Stimulated activated CD4-positive, alpha-beta T cell treated with anti-CD3 and anti-CD28 coated beads, Interleukin-15, amount 100 ng/mL, for 48 hours (primary cell): ENCODE measurements at places on chromosomes 13 and 19.

DNA sequence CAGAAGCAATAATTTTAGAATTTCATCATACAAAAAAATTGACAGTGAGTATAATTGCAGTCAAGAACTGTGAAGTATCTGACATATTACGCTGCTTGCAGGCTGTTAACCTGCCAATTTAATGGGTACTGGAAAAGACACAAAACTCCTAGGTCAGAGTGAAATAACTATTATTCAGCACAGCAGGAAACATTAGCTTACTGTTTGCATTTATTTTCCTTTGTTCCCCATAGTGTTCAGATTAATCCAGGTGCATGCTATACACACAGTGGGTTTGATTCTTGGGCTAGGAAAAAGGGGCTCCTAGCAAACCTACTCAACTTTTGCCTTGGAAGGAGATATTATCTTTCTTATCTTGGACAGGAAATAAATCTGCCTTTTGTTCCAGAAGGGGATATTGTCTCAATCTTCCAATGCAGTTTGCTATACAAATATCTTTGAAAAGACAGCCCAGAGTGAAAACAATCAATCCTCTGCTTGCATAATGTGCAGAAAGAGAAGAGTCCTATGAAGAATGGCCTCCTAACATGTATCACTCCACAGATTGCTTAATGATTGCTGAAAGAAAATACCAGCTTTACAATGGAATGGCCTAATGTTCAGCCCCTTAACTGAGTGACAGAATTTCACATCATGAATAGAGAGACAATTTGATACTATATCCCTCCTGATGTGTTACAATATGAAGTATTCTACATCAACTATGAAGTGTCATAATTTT, 443.4 kb downstream of the TBC1D4 start:
- no peak for DNase-seq

DNA sequence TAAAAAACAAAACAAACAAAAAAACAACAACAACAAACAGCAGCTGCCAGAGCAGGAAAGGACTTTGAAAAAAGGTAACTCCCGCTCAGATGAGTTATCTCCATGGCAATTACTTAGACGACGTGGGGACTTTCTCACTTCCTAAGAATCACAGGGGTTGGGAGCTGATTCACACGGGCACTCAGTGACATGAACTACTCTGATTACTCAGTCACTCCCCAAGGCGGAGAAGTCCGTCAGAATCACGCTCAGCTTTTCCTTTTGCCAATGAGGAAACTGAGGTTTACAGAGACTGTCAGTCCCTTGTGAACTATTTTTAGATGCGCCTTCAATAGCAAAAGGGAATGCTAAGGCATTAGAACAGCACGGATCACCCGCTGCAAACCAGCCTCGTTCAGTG, 32.3 kb upstream of the MATK start:
- peak; percentile 55 for DNase-seq

DNA sequence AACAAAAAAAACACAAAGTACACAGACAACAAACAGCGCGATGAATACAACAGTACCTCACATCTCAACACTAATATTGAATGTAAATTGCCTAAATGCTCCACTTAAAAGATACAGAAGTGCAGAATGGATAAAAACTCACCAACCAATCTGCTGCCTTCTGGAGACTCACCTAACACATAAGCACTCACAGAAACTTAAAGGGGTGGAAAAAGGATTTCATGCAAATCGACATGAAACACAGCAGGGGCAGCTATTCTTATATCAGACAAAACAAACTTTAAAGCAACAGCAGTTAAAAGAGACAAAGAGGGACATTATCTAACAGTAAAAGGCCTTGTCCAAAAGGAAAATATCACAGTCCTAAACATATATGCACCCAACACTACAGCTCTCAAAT, 209.5 kb downstream of the ABCC4 start:
- DNase-seq: no peak

GRCh38 chr19:3516675-3517207, 10.6 kb downstream of the FZR1 start:
- DNase-seq: no peak

GRCh38 chr19:17706750-17707181, 12.5 kb upstream of the MAP1S start:
- DNase-seq: no peak

DNA sequence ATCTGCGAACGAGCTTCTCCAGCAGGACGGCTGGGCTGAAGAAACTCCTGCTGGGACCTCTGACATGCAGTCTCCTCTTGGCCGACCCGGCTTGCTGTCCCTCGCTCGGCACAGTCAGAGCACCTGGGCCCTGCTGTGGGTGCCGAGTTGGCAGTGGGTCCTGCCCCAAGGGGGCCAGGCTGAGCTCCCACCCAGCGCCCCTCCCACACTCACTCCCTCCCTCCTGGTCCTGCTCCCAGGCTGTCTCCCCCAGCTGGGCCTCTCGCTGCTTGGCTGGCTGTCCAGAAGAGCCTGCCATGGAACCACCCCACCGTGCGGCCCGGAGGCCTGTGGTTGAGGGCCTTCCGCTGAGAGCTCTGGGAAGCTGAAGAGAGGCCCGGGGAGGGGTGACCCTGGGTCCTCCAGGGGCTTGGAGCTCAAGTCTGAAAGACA, 6.0 kb downstream of the AKT2 start:
- DNase-seq: no peak

DNA sequence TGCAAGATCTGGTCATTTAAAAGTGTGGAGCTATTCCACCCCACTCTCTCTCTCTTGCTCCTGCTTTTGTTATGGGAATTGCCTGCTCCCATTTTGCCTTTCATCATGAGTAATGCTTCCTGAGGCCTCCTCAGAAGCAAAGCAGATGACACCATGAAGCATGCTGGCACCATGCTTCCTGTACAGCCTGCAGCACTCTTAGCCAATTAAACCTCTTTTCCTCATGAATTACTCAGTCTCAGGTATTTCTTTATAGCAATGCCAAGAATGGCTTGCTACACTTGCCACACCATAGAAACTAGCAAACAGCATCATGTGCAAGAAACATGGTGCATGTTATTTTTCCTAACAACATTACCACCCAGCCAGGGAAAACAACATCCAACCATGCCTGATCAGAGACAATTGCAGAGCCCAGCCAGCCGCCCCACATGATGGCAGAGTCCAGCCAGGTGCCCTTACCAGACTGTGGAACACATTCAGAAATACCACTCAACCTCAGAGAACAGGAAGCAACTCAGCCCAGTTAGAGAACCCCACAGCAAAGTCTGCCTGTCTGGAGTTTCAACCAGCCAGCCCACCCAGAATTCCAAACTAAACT, 36.9 kb downstream of the SYDE1 start:
- no peak for DNase-seq

GRCh38 chr19:13130886-13131490, 12.9 kb downstream of the NACC1 start:
- no peak for DNase-seq

GRCh38 chr19:5996623-5997320, 18.8 kb upstream of the RANBP3 start:
- DNase-seq: no peak

DNA sequence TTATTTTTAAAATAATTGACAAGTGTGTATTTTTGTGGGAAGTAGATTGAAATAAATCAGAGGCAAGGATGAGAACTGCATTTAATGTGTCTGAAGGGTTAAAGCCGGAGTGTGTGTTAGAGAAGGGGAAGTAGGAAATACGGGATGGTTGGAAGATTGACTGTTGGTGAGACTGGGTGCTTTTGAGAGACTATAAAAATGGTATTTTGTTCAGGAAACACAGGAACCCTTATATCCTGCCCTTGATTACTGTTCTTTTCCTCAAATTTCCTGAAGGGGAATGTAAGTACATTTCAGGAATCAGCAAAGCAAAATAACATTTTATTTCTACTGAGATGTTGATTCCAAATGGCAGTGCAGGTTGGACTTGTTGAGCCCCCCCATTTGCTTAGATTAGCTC, 15.1 kb downstream of the IFT88 start:
- DNase-seq: no peak

DNA sequence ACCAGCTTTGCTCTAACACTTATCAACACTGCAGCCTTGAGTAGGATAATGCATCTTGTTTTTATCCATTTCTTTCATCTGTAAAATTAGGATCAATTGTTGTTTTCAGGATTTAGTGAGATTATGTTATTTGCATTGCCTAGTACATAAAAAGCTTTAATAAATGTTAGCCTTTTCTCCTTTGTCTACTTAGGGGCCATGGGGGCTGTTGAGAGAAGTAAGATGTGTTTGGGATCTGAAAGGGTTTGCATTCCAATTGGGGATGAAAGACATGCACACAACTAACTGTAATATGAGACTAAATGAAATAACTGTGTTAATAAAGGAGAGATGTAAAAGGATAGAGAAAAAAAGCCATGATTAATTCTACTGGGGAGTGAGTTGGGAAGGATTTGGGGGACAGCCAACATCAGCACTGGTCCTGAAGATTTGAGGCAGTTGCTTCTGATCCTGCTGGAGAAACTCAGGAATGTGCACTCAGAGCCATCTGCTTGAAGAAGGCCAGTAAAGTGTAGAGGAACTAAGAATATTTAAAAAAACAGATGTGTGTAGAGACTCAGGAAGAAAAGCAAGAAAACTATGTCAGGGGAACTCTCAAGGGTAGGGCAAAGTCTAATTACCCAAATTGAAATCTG, 236.3 kb downstream of the OLFM4 start:
- DNase-seq: no peak

- DNase-seq: no peak
Observed at GRCh38 chr19:4051175-4052101, 15.3 kb downstream of the ZBTB7A start.

GRCh38 chr13:46858776-46859175, 38.1 kb downstream of the HTR2A start:
- no peak for DNase-seq

GRCh38 chr13:106503730-106504453, 31.6 kb downstream of the EFNB2 start:
- no peak for DNase-seq

- DNase-seq: no peak
Observed at GRCh38 chr13:114260814-114261213, 20.6 kb upstream of the UPF3A start.

- no peak for DNase-seq
Observed at GRCh38 chr19:16227837-16228636, 30.3 kb downstream of the AP1M1 start.

- DNase-seq: peak; percentile 48
Observed at GRCh38 chr13:30739761-30740642, 4.7 kb downstream of the ALOX5AP start.

GRCh38 chr19:13705928-13706447, 58.3 kb upstream of the MRI1 start:
- DNase-seq: no peak

GRCh38 chr19:33954686-33955085, 158.0 kb downstream of the KCTD15 start:
- no peak for DNase-seq

GRCh38 chr13:66995203-66995611, 234.9 kb downstream of the PCDH9 start:
- no peak for DNase-seq

DNA sequence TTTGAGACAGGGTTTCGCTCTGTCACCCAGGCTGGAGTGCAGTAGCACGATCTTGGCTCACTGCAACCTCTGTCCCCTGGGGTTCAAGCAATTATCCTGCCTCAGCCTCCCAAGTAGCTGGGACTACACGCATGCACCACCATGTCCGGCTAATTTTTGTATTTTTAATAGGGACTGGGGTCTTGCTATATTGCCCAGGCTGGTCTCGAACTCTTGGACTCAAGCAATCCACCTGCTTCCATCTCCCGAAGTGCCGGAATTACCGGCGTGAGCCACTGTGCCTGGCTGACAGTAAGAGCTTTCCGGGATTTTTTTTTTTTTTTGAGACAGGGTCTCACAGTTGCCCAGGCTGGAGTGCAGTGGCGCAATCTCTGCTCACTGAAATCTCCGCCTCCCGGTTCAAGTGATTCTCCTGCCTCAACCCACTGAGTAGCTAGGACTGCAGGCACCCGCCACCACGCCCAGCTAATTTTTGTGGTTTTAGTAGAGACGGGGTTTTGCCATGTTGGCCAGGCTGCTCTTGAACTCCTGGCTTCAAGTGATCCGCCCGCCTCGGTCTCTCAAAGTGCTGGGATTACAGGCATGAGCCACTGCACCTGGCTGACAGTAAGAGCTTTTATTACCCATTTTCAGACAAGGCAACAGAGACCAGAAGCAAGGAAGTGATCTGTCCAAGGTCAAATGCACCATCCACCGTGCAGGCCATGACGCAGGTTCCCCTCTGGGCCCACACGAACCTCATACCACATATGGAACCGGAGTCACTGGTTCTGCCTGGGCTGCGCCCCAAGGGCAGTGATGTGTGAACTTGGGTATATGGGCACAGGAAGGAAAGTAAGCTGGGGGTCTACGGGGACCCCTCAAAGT, 21.0 kb downstream of the RFX1 start:
- no peak for DNase-seq

DNA sequence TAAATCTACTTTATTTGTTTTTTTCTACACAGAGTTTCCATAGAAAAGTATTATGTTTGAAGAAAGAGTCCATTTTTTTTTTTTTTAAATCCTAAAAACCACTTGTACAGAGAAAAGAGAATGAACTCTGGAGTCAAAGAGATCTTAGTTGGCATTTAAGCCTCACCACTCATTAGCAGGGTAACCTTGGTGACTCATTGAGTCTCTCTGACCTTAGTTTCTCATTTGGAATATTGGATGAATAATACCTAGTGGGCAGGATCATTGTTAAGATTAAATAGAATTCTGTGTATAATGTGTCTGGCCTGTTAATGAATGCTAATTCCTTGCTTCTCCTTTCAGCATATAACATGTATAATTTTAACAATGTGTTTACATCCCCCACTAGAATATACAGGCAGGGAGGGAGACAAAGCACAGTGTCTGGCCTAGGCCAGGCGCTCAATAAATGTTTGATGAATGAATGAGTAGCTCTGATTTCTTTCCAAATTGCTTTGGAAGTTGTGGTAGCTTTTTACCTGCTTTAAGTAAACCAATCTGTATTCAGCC, 48.7 kb upstream of the MYCBP2 start:
- DNase-seq: no peak

DNA sequence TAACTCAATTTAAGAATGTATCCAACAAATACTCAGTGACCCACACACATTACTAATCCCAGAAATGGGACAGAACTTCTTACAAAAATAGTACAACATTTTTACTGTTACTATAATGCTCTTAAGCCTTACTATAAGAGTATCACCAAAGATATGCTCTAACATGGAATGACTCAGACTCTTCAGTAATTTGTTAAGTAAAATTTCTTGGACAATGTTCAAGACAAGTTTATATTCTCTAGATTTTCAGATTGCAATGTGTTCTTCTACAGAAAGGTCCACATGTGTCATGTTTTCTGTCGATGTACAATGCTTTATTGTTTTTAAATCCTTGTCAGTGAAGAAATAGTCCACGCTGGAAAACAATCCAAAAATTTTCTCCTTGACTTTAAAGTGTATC, 66.3 kb upstream of the RFXAP start:
- no peak for DNase-seq
